Stimulated activated CD4-positive, alpha-beta T cell treated with anti-CD3 and anti-CD28 coated beads, Interleukin-4, amount 100 ng/mL, for 4 hours (primary cell): ENCODE measurements at places on chromosomes 13 and 19.

DNA sequence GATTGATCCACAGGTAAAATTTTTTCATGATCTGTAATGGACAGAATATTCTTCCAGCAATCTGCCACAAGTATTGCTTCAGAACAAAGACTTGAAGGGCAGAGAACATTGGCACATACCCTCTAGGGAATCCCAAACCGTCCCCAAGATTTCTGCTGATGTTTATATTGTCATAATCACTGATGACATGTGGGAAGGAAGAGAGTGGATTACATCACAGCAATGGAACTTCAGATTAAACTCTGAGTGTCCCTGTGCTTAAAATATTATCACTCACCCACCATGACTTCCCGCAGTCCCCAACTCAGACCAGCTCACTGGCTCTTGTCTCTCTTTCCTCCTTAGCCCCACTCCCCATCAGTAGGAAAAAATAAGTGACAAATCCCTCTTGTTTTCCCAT is 8.5 kb upstream of the TPT1 start:
- no peak for DNase-seq

GRCh38 chr13:114096031-114096485 is 36.4 kb downstream of the RASA3 start:
- DNase-seq: no peak

GRCh38 chr19:10998666-10999065 is 37.8 kb downstream of the SMARCA4 start:
- DNase-seq: no peak

DNA sequence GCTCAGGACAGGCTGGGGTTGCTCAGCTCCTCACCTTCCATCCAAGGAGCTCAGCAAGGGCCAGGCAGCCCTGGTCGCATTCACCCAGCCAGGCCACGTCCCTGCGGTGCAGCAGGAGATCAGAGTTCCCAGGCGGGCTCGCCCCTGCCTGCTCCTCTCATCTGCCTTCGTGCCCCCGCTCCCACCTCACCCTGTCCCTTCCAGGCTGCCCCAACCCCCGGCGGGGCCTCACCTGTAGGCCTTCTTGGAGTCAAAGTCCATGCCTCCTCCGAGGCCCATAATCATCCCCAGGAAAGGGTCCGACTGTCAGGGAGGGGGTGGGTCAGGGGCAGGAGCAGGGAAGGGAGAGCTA is 1.3 kb upstream of the RINL start:
- no peak for DNase-seq

GRCh38 chr13:53507741-53508140 is 479.1 kb downstream of the OLFM4 start:
- DNase-seq: no peak

DNA sequence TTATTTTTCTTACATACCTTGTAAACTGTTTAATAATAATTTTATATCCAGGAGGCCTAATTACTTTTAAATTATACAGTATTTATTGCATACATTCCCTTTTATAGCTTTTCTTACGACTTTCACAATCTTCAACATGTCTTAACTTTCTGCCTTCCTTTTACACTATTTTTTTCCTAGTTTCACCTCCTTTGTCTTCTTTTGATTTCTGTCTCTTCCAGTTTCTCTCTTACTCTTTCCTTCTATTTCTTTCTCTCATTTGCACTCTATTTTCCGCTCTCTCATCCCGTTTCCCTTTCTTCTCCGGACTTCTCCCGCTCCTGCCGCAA is 11.5 kb downstream of the ZNF552 start:
- DNase-seq: no peak
